Stimulated activated CD4-positive, alpha-beta T cell treated with anti-CD3 and anti-CD28 coated beads, Interleukin-12 subunit alpha, Interleukin-12 subunit beta, amount 100 ng/mL, for 48 hours (primary cell): ENCODE measurements at places on chromosomes 12 and 14.

GRCh38 chr12:92064422-92064821, 81.2 kb downstream of the BTG1 start:
- DNase-seq, result no peak

- no peak for DNase-seq
Observed at GRCh38 chr12:15404485-15404884, 82.2 kb downstream of the PTPRO start.

DNA sequence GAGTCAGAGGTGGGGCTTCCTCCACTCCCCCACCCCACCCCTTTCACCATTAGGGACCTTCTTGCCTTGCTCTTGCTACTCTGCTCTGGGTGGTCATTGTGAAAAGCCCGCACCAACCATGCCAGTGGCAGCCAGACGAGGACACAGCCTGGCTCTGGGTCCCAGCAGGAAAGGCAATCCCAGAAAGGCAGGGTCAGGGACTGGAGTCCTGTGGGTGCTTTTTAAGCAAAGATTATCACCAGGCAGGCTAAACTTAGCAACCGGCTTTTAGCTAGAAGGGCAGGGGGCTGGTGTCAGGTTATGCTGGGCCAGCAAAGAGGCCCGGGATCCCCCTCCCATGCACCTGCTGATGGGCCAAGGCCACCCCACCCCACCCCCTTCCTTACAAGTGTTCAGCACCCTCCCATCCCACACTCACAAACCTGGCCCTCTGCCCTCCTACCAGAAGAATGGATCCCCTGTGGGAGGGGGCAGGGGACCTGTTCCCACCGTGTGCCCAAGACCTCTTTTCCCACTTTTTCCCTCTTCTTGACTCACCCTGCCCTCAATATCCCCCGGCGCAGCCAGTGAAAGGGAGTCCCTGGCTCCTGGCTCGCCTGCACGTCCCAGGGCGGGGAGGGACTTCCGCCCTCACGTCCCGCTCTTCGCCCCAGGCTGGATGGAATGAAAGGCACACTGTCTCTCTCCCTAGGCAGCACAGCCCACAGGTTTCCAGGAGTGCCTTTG, 1.2 kb upstream of the GAPDH start:
- peak; percentile 60 for DNase-seq

GRCh38 chr14:90575336-90575735, 178.5 kb downstream of the CALM1 start:
- no peak for DNase-seq

GRCh38 chr12:57837864-57838562, 8.5 kb downstream of the CTDSP2 start:
- no peak for DNase-seq

GRCh38 chr12:43982544-43982943, 146.7 kb downstream of the TMEM117 start:
- DNase-seq, result no peak

DNA sequence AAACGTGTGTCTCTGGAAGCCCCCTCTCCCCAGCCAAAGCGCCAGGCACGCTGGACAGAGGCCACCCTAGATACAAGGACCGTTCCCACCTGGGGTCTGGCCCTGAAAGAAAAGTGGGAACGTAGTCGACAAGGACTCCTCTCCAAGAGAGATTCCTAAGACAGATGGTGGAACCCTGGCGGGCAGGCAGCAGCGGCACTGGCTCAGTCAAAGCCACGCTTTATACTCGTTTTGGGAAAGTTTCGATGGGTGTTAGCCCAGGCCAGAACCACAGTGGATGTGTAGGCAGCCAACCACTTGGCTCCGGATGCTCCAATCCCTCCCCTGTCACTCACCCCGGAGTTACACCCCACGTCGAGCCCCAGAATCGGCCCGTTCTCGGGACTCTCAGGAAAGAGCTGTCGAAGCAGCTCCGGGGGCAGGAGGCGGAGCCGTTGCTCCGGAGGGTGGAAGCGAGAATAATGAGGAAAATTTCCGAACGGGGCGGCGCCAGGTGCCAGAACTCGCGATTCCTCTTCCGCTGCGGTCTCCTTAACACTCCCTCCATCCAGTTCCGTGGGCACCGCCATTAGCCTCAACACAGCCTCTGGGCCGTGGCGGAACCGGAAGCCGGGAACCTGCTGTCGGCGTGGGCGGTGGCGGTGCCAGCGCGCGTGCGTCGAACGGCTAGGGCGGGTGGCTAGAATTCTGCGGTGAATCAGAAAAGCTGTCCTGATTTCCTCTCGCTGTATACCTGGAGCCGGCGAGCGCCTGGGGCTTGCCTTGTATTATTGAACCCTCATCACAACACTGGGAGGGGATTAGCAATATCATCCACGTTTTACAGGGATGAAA, at the start of gene BCDIN3D:
BCDIN3D (minus strand) TSS at position 588 of the 834 bp plus-strand sequence; CDS start at position 569, 19 bp downstream.
- peak; percentile 92 for DNase-seq

- no peak for DNase-seq
Observed at GRCh38 chr12:57869298-57869926, 22.9 kb upstream of the CTDSP2 start.

DNA sequence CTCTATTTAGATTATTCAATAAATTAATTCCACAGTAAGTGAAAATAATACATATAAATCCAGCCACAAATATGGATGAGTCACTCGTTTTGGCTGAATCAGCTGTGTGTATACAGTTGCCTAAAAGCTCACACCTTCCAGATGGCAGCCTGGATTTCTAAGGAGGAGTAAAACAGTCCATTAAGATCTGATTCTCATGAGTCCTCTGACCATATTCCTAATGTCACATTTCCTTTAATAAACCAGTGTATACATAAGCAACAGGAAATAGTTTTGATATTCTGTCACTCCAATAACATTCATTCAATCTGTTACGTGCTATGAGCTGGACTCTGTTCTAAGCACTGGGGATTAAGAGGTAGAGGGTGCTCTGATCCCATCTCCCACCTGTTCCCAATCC, 21.8 kb downstream of the MDM1 start:
- DNase-seq, result no peak

- DNase-seq, result no peak
Observed at GRCh38 chr12:46958599-46959290, 120.7 kb upstream of the PCED1B start.

- no peak for DNase-seq
Observed at GRCh38 chr12:15897433-15897832, 13.7 kb upstream of the DERA start.

GRCh38 chr12:119479121-119479561, 114.4 kb upstream of the TMEM233 start:
- DNase-seq, result no peak

DNA sequence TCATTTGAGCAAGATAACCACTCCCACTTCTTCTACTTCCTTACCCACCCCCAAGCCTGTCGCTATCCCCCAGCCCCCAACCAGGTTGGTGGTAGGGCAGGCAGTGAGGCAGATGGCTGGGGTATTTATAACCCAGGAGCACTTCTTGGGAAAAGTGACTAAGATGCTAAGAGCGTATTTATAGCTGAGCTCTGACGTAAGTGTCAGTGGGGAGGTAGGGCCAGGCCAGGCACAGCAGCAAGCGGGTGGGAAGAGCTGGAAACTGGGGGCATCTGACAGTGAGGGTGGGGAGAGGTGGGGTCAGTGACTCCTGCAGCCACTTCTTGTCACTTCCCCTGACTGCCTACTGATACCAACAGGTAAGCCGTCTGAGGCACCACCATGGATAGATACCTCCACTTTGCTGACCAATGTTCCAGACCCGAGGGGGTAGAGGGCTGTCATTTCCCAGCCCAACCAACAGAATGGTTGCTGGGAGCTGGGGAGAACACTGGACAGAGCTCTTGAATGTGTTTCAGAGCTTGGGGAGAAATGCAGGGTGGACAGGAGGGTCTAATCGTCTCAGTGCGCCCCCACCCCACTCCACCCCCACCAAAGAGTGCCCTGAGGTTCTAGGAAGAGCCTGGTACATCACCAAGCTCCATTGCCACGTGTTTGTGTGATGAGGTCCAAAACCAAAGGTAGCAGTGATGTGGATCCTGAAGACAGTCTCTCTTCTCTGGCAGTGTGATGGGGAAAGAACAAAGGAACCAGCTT, 2.7 kb upstream of the INHBE start:
- DNase-seq, result no peak

GRCh38 chr12:104569346-104570173, 112.8 kb downstream of the CHST11 start:
- no peak for DNase-seq

DNA sequence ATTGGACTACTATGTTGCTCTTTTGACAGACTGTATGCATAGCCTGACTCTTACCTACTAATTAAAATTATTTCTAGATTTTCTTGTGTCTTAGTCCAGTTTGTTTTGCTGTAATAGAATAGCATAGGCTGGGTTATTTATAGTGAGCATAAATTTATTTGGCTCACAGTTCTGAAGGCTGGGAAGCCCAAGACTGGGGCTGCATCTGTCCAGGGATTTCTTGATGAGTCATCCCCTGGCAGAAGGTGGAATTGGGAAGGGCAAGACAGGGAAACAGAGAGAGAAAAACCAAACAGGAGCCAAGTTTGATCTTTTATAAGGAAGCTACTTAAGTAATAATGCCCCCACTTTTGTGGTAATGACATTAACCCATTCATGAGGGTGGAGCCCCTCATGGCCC, 759.2 kb upstream of the LRFN5 start:
- DNase-seq, result no peak

GRCh38 chr14:51318813-51319597, 79.0 kb downstream of the TMX1 start:
- no peak for DNase-seq

- no peak for DNase-seq
Observed at GRCh38 chr14:75297411-75298040, 18.9 kb downstream of the FOS start.

DNA sequence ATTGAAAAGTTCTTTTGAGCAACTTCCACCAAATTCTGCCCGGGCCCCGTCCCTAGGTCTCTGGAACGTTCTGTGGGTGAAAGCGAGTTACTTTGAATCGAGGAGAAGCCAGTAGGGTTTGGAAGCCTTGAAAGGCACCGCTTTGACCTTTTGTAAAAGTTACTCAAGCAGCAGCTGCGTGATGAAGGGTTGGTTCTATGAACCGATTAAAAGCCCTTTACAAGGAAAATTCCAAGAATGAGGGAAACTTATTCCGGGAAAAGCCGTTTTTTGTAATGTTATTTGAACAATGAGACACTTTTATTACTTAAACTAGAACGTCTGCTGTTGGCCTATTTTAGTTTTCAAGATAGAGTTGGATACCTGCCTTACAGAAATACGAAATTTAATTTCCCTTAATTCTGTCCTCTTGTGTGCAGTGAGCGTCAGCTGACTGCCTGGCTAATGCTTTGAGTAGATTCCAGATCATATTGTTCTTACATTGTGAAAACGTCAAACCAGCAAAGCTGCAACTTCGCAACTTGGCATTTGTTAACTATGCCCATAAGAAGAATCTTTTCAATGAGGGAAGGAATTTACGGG, 906 bp downstream of the LARP4 start:
- DNase-seq, result no peak

- no peak for DNase-seq
Observed at GRCh38 chr14:73809391-73809790, 42.2 kb upstream of the PTGR2 start.

- no peak for DNase-seq
Observed at GRCh38 chr14:76891391-76891790, 65.2 kb downstream of the LRRC74A start.

- no peak for DNase-seq
Observed at GRCh38 chr12:29545102-29545467, 47.6 kb upstream of the OVCH1 start.

DNA sequence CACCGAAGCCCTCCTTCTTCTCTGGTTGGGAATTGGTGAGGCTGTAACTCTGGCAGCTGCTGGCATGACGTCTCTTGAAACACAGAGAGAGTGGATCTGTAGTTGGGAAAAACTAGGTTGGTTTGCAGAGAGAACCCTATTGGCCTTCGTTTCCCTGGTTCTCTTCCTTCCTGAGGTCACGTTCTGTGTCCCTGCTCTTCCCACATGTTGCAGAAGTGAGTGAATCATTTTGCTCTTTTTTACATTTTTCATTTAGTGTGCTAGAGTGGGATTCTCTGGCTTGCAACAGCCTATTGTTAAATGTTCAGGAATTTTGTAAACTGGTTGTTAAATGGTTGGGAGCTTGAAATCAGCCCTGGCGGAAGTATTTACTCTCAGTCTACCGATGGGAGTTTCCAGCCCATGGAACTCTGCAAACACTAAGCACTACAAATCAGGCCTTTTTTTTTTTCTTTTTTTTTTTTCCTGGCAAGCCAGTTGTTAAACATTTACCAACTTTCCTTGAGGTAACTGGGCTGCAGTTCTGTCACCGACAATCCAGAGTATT, 26.8 kb upstream of the CKAP4 start:
- no peak for DNase-seq

DNA sequence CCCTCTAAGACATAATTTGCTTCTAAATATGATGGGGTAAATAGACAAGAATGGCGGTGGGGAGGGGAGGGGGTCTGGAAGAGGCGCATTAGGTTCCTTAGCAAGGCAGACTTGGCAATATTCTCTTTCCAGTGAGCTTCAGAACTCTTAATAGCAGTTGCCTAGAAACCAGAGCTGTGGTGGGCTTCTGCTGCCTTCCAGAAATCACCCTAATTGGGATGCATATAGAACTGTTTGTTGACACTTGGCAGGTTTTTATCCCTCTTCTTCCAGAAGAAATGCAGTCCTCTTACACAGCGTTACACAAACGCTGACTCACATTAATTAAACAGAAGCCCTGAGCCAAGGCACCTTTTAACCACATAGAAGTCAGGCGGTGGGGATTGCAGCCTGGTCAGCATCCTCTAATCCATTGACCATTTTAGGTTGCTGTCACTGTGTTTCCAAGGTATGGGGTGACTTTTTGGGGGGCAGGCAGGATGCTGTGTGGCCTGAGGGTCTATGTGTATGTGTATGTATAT, 114.1 kb downstream of the CCDC60 start:
- no peak for DNase-seq

- DNase-seq, result peak; percentile 46
Observed at GRCh38 chr14:74945261-74945851, 10.0 kb downstream of the PGF start.

GRCh38 chr12:121719926-121720414, 7.4 kb downstream of the TMEM120B start:
- DNase-seq, result no peak

DNA sequence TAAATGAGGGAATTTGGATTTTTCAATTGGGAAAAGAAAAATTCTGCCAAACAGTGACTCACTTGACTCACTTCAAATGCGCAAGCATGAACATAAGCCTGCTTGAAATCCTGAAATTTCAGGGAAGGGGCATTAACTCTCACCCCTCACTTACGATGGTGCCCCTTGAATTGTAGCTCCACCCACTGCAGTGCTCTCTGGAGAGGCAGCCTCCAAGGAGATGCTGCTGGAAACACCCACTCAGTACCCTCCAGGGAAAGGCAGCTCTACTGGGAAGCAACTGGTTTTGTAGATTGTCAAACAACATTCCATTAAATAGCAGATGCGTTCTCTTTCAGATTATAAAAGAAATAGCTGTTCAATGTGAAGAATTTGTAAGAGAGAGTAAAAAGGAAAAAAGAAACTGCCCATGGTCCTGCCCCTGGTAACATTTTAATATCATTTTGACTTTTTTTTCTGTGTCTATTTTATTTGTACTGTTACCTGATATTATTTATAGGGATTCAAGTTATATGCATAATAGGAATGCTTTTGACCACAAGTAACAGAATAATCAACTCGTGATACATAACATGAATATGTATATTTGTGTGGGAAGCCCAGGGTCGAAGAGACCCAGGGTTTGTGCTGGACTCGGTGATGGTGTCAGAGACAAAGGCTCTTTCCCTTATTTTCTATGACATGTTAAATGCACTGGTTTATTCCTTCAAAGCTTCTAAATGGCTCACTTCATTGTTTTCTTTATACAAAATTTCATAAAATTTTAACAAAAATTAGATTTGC, 31.1 kb upstream of the TMEM132C start:
- DNase-seq, result no peak

GRCh38 chr14:100885617-100886016, 17.9 kb downstream of the RTL1 start:
- no peak for DNase-seq
